ENCODE measurements at places on chromosomes 16 and 17.

DNA sequence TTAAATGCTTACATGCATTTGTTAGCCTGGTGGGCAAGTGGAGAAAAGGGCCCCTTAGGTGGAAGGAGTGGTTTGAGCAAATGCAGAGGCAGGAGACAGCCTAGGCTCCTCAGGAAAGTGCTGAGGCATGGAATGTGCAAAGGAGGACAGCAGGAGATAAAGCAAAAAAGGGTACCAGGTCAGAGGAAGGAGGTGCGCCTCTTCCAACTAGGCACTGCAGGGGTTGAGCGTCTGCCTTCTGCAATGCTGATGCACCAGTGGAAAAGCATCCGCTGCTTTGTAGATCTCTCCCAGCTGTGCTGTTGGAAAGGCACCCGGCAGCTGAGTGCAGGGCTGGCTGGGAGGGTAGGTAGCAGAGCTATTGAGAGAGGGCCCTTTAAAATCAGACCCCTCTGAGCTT lies 287.0 kb upstream of the XYLT1 start:
- no peak for DNase-seq
- H3K27me3 ChIP-seq: peaks cover 29% of the 10 kb centered on the region
- H3K36me3 ChIP-seq: no peaks in the 10 kb centered on the region

DNA sequence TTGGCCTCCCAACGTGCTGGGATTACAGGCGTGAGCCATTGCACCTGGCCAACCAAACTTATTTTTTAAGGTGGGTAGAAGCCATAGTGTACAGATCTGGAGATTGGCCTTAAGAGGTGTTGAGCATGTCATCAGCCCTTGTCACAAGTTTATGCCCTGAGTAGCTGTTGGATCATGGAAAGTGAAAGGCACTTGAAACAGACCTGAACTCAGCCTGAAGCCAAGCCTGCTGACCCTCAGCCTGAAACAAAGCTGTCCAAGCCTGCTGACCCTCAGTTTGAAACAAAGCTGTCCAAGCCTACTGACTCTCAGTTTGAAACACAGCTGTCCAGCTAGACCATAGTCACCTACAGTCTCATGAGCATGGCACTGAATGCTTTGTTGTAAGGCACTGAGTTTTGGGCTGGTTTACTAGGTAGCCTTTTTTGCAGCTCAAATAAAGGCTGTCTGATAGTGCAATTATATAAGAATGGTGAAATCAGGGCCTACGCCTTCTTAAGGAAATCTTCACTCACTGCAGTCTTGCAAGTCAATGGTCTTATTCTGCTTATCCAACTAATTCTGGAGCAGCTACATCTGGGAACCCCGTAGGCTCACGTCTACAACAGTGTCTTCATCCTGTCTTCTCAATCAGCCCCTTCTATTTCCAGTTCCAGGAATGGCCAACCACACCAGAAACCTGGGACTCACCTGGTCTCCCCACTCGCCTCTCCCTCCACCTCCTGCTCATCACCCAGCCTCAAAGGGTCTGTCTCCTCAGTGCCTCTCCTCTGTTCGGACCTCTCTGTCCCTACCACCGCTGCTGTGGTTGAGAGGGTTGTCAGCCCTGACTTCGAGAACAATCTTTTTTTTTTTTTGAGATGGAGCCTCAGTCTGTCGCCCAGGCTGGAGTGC lies 2.9 kb upstream of the NPIPB15 start:
- peaks cover 6% of the 10 kb centered on the region for H3K4me1 ChIP-seq
- no peaks in the 10 kb centered on the region for H3K36me3 ChIP-seq
- H3K4me3 ChIP-seq: no peak overlapping the region
- no peak overlapping the region for H3K27ac ChIP-seq

DNA sequence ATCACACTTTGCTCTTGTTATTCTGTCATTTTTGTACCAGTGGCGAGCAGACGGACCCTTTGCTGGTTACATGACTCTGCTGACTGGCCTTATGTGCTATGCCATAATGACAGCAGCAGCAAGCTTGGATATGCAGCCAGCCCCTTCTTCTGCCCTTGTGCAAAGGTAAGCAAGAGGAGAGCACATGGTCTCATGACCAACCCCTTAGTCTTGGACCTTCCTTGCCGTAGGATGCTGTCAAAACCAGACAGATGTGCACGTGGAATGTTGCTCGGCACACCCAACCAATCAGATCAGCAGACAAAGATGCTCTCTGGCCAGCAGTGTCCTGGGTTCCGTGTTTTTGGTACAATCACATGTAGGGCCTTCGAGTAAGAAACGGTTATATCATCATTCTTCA lies 4.8 kb upstream of the N4BP1 start:
- H3K27me3 ChIP-seq: no peaks in the 10 kb centered on the region
- DNase-seq: no peak
- H3K27ac ChIP-seq: no peak overlapping the region
- H3K4me1 ChIP-seq: peaks cover 69% of the 10 kb centered on the region

- no peaks in the 10 kb centered on the region for H3K27me3 ChIP-seq
- H3K27ac ChIP-seq: no peak overlapping the region
- H3K36me3 ChIP-seq: peaks cover 79% of the 10 kb centered on the region
- peaks cover 29% of the 10 kb centered on the region for H3K4me1 ChIP-seq
- DNase-seq: no peak
Measured at GRCh38 chr17:36503456-36504155, 17.1 kb downstream of the ZNHIT3 start.

- H3K27me3 ChIP-seq: peaks cover 9% of the 10 kb centered on the region
- peaks cover 5% of the 10 kb centered on the region for H3K4me1 ChIP-seq
Measured at GRCh38 chr16:49531931-49532840, 158.6 kb downstream of the C16orf78 start.

DNA sequence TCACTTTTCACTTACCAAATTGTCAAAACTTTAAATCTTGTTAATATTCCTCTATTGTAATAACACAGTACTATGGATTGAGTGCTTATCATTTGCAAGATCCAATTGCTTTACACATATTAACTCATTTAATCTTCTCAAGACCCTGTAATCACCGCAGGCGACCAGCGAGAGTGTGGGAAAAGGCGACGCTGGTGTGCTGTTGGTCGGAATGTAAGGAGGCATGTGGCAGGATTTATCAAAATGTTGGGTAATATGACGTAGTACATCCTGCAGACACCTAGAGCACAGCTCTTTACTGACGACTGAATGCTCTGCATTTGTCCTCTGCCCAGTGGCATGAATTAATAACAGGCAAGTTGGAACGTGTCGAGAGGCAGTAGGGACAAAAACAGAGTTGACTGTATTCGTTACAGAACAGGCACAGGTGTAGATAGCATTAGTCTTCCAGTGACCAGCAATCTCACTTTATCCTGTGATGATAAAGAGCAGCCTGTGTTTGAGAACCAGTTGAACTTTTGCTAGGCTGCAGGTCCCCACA lies 80.3 kb downstream of the TNRC6C start:
- peak overlapping the region; percentile 95 for H3K27ac ChIP-seq
- H3K4me3 ChIP-seq: no peak overlapping the region
- no peaks in the 10 kb centered on the region for H3K27me3 ChIP-seq
- peaks cover 65% of the 10 kb centered on the region for H3K4me1 ChIP-seq

DNA sequence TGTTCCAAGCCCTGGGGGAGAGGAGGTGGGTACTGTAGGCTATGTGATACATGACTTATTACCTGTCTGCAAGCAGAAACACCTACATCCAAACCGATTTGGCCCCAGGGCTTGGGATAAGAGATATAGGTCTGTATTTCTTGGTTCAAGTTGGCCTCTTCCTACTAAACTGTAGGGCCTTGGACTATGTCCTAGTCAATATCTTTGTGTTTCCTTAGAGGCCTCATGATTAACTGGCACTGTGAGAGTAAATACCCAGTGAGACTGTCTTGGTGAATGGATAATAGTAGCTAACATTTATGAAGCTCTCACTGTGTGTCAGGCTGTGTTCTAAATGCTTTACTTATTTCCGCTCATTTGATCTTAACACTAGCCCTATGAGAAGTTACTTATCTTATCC lies 70.0 kb downstream of the MSI2 start:
- no peak overlapping the region for H3K27ac ChIP-seq
- no peaks in the 10 kb centered on the region for H3K27me3 ChIP-seq
- no peak overlapping the region for H3K4me3 ChIP-seq
- H3K4me1 ChIP-seq: peaks cover 63% of the 10 kb centered on the region
- no peaks in the 10 kb centered on the region for H3K36me3 ChIP-seq

- H3K27me3 ChIP-seq: no peaks in the 10 kb centered on the region
- H3K4me3 ChIP-seq: no peak overlapping the region
- no peaks in the 10 kb centered on the region for H3K36me3 ChIP-seq
- H3K27ac ChIP-seq: no peak overlapping the region
- no peak for DNase-seq
- no peaks in the 10 kb centered on the region for H3K4me1 ChIP-seq
Measured at GRCh38 chr17:71099003-71099714, 929.8 kb downstream of the KCNJ2 start.

DNA sequence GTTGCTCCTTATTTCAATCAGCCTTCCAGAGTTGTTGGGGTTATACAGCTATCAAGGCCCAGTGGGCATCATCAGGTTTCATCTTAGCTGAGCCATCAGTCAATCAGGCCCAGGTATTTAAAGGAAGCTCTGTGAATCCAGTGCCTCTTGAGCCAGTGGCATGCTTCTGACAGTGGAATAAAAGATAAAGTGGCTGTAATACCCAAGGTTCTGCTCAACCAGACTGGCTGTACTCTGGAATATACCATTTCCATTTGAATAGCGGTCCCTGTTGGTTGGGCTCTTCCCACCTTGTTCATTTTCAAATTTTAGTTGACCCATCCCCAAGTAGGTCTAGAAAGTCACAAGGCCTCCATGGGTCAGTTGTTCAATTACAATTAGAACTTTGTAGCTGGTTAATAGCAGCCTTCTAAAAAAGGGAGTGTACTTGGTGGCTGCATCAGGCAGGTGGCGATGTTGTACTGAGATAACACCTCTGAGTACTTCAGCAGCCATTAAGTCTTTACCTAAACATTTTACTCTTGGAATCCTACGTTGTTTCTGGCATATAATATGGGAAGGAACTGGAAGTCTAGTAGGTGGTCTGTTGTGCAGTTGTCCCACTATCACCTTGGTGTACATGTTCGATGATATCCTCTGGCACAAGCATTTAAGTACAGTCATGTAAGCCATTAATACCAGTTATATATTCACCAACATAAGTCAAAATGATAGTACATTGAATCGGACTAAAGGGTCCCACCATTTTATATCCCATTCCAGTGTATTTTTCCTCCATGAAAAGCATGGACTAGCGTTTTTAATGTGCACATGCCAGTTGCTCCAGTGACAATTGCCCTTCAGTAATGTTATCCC lies 294.1 kb downstream of the BCAS3 start:
- H3K36me3 ChIP-seq: no peaks in the 10 kb centered on the region
- no peaks in the 10 kb centered on the region for H3K4me1 ChIP-seq
- no peak overlapping the region for H3K27ac ChIP-seq
- no peaks in the 10 kb centered on the region for H3K27me3 ChIP-seq
- H3K4me3 ChIP-seq: no peak overlapping the region
